Stimulated activated CD4-positive, alpha-beta T cell treated with anti-CD3 and anti-CD28 coated beads, Interleukin-12 subunit alpha, Interleukin-12 subunit beta, amount 100 ng/mL, for 24 hours (primary cell): ENCODE measurements at places on chromosomes 3 and 15.
A peak's percentile ranks its signal among the peaks of the same experiment; 100 is the strongest.

- no peak for DNase-seq
Observed at GRCh38 chr15:95168951-95169431, 937.6 kb downstream of the MCTP2 start.

DNA sequence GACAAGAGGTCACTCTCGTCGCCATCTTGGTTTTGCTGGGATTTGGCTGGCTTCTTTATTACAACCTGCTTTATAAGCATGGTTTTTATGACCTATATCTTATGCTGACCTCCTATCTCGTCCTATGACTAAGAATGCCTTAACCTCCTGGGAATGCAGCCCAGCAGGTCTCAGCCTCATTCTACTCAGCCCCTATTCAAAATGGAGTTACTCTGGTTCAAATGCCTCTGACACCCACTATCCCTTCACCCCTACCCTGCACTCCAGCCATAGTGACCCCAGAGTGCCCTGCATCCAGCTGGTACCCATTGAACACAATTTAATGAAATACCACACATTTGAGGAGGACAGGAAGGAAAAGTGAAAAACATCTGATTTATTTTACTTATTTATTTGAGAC, 23.4 kb downstream of the METTL6 start:
- DNase-seq = no peak

DNA sequence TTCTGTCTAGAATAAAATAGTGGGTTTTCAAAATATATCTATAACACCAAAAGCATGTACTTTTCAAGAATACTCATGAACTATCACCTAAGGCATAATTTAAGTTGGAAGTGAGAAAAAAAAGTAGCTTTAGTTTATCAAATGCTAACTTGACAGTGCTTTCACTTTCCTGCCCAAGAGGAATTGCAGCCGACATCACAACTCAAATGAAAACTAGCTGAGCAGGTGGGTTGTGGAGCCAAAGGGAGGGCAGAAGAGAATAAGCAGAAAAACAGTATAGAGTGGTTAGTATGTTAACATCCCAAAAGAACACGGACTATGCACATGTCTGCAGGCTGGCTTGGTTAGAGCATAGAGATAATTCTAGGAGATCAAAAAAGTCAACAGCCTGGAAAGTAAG, 120.9 kb downstream of the NEDD4 start:
- DNase-seq = no peak

DNA sequence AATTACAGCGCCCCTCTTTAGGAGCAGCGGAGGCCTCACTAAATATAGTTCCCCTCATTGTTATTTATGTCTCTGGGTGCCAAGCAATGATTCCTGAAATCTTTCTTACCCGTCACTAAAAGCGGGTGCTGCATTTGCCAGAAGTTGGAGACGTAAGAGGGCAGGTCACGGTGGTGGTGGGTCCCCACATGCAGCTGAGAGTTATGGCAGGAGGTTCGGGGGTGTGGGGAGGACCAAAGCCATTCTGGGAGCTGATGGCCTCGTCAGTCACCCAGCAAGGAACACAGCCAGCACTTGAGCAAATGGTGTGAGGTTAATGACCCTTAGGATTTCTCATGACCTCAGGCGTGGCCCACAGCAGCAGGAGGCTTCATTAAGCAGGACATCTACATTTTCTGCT, 129.2 kb downstream of the RAB11A start:
- DNase-seq = no peak

DNA sequence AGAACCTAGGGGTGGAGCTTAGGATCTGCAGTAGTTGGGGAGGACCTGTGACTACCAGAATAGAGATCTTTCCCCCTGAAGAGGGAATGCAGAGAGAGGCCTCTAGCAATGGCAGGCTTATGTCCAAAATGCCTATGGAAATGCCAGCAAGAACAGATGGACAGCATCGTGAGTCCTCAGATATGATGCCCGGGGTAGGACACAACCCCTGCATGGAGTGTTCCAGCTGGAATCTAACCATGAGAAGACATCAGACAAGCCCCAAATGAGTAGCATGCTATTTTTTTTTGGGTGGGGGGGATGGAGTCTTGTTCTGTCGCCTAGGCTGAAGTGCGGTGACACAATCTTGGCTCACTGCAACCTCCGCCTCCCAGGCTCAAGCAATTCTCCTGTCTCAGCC, 111.5 kb downstream of the ITPR1 start:
- no peak for DNase-seq

- DNase-seq = peak; percentile 95
Observed at GRCh38 chr15:40564591-40565332, at the start of gene CCDC32. CCDC32 (minus strand) TSS chr15:40565042; CDS start chr15:40563015, 2,027 bp downstream.

GRCh38 chr3:73140772-73141442, 79.4 kb downstream of the EBLN2 start:
- DNase-seq = no peak

- DNase-seq = no peak
Observed at GRCh38 chr15:78440375-78441373, 2.7 kb downstream of the IREB2 start.

DNA sequence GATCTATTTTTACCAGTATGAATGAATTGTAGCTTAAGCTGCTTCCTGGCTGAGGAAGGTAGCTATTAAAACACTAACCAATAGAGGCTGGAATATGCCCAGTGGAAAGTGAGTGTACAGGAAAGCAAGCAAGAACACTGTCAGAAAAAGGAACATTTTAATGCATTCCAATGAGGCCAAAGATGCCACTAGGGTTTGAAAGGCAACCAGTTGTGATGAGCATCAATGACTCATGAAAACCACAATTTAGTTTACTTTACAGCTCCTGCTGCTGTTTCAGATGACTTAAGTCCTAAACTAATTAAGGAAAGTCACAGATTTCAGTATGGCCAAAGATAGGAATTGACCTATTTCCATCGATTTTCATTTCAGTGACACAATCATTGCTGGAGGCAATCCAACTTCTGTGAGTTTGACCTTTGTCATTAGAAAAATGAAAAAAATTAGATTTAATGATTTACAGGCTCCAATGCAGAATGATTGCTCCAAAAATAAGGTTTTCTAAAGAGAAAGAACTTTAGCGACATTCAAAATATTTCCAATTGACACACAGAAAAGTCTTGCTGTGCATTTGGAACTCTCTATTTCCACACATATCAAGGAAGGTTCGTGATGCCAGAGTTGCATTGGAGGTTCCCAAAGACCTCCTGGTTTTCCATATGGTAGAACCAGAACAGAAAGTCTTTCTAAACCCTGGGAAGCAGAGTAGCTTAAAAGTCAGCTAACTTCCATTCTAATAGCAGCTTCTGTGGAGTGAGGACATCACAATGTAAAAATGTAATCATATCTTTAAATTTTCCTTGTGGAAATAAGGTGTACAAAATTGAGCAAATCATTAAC, 103.0 kb downstream of the SUCNR1 start:
- no peak for DNase-seq

- DNase-seq = no peak
Observed at GRCh38 chr15:94937242-94937641, 705.9 kb downstream of the MCTP2 start.

DNA sequence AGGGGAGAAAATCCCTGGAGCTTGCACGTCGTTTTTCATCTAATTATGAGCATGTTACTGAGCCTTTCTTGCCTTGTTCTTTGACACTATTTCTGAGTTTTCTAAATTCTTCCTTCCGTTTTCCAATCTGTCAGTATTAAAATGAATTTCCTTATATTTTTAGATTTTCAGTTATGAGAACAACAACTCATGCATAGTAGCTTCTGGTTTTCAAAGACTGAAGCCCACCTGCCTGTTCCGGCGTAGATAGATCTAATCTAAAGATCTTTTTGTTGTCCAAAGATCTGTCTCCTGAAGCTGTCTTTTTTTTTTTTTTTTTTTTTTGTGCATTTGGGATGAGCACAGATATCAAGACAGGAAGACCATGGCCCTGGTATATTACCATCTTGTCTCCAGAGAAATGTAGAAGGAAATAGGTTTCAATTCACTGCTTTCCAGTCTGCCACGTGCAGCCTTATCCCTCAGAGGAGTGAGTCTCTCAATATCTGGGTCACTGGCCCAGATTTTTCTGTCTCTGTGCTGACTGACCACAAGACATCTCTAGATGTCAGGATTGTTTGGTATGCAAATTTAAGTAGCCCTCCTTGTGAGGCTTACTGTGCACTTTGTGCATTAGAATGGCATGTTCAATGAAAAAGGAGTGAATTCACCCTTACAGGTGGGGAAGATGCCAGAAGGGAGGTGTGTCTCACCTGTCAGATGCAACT, 222.3 kb upstream of the TMC3 start:
- DNase-seq = no peak

GRCh38 chr3:19432669-19433068, 284.4 kb downstream of the KCNH8 start:
- DNase-seq = no peak

GRCh38 chr3:112463250-112463649, 36.0 kb downstream of the BTLA start:
- DNase-seq = no peak

- no peak for DNase-seq
Observed at GRCh38 chr3:144868506-144868905, 896.9 kb downstream of the DIPK2A start.

GRCh38 chr3:65664931-65665330, 373.8 kb downstream of the MAGI1 start:
- DNase-seq = no peak

DNA sequence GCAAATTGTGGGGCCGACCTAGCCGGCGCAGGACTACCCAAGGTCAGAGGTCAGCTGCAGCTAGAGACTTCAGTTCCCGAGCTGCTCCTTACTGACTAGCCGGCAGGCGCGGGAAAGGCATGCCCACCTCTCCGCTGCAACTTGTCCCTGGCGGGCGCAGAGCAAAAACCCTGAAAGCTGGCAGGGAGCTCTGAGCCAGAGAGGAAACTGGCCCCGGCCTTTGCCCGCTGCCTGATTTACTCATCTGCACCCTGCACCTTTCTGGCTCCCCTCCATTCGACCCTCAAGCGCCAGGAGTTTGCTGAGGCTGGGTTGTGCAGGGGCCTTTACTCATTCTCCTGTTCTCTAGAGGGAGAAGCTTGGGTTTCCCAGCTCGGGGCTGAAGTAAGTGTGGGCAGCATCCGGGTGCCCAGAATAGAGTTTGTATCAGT, 1.5 kb downstream of the ZIC4 start:
- DNase-seq = no peak

DNA sequence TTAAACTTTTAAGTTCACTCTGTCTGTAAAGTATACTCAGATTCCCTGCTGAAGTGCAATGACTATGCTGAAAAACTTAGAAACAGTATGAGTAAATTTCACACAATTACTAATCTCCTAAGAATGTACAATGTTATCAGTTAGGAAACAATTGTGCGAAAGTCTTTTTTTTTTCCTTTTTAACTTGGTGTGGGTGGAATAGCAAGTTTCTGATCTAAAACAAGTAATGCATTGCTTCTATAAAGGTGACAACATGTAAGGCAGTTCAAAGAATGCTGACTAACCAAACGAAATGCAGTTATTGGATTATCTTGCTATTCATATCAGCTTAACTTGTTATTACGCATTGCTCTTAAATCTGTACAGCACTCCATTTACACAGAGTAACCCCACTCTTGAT, 19.3 kb upstream of the SLC12A8 start:
- no peak for DNase-seq

GRCh38 chr15:69939513-69940440, 157.9 kb downstream of the TLE3 start:
- DNase-seq = no peak

DNA sequence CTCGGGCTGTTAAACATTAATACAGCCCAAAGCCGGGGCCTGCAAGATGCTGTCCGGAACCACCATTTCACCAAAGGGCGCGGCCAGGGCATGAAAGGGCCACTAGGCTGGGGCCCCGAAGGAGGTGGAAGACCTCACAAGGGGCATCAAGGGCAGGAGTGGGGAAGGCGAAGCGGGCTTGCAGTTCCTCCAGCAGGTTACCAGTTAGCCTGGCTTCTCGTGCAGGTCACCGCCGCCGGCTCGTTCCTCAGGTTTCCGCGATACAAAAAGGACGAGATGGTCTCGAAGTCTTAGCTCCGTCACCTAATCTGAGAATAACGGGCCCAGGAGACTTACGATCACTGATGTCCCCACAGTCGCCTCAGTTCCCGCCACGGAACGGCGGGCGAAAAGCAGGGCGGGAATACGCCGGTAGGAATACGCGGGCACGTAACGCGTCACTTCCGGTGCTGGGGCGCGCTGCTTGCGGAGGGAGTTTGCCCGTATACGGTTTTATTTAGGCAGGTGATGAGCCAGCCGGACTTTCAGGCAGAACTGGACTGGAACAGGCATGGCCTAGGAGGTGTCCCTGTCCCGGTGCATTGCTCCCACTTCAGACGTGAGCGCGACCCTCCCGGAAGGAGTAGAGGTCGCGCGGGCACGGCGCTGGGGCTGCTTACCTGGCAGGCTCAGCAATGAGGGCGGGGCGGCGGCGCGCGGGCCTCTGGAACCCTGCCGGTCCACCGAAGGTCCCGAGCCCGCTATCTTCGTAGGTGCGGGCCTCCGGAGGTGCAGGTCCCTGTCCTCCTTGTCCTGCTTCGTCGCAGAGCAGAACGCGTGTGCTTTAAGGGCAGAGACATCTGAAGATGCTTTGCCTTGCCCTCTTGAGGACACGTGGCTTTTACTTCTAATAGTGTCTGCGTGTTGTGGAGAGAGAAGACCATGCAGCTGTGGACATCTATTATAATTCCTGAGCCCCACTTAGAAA, at the start of gene RFC4:
Gene RFC4 (minus strand): TSS at position 394 of the 967 bp plus-strand sequence. CDS start 1,769 bp downstream, outside the sequence.
- DNase-seq = peak; percentile 88

GRCh38 chr3:7813365-7813764, 688.3 kb upstream of the LMCD1 start:
- DNase-seq = no peak

GRCh38 chr3:172270557-172271166, 177.6 kb downstream of the GHSR start:
- no peak for DNase-seq

DNA sequence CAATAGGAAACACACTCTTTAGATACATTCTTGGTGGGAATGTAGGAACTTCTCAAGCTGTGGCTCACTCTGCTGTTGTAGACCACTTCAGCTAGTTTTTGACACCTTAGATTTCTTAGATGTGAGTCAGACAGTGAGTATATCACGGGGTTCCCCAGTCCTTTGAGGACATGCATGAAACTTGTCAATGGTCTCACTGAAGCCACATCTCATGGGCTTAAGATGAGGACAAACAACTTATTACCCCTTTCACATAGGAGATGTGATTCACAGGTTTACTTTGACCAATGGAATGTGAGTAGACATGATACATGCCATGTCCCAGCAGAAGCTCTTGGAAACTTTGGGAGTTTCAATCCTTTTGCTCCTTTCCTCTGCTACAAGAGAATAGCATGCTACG, 325.5 kb downstream of the CHST2 start:
- no peak for DNase-seq

DNA sequence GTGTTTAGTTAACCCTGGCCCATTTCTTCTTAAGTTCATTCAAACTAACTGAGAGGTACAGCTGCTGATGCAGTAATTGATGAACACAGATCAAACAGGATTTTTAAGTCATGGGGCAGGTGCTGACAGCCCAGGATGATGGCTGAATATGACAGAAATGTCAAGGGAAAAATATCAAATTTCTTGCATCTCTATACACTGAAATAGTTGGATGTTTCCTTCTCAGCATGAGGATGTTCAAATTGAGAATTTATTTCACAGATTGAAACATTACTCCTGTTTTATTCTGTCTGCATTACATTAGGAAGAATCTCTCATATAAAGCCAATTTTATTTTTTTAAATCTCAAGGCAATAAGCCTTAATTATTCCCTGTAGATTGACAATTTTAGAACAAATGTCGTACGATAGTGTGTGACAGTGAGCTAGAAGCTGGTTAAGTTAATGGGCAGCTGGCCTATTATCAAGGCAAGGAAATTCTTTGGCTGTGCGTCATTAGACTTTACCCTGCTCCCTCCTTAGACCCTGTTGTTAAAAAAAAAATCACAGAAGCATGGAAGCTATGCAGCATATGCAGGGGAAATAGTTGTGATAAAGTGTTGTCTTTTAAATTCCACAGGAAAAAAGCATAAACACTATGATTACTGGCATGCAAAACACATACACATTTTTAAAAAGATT, 183.8 kb upstream of the KCNMB2 start:
- DNase-seq = no peak
